ENCODE measurements at places on chromosomes 6 and 20.
A peak's percentile ranks its signal among the peaks of the same experiment; 100 is the strongest.

DNA sequence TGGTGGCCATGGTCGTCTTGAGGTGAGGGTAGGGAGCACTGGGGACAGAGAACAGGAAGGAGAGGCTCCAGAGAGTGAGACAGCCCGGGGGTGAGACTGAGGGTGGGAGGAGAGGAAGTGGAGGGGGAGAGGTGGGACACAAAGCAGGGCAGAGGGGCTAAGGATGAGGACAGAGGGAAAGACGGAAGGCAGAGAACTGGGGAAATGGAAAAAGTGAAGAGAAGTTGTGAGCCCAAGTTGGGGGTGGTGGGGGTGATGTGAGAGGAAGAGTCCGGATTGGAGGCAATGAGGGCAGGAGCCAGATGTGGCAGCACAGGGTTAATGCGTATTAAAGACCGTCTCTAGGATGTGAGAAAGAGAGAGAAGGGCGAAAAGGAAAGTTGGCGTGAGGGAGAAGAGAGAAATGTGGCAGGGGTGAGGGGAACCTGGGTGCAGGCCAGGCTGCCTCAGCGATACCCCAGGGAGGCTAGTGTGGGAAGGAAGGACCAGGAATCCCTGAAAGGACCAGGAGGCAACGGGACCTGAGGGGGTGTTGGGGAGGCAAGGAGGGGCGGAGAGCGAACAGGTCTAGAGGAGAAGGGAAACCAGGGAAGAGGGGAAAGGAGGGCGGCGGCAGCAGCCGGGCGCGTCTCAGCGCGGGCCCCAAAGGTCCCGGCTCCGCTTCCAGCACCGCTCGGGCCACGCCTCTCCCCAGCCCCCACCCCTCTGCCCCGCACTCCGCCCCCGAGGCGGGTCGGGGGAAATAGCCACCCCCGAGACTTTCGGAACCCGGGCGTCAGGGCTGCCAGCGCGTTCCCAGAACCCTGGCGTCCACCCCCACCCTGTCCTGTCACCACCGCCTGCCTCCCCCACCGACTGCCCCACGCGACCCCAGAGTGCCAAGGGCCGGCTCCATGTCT lies at the start of gene PPP1R18:
Gene PPP1R18 (minus strand): TSS at position 637 of the 899 bp plus-strand sequence. CDS start 627 bp downstream, at position 10.
- peak; percentile 47 for DNase-seq

DNA sequence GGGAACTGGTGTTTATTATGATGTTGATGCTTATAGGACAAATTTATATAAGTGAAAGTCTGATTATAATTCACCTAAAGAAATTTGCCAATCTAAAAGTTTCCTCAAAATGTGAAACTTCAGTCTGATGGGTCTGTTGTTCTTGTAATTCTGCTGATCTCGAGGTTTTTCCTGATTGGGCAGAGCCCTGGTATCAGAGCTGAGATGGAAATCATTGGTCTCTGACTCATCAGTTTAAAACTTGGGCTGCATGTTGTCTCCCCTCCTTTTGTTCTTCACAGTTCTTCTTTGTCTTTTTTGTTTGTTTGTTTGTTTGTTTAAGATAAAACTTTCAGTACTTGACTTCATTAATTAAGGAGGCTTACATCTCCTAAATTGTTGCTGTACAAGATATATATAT lies 5.9 kb downstream of the SMAP1 start:
- no peak for DNase-seq

GRCh38 chr20:61865353-61865752 lies 200.3 kb downstream of the TAF4 start:
- DNase-seq = no peak

DNA sequence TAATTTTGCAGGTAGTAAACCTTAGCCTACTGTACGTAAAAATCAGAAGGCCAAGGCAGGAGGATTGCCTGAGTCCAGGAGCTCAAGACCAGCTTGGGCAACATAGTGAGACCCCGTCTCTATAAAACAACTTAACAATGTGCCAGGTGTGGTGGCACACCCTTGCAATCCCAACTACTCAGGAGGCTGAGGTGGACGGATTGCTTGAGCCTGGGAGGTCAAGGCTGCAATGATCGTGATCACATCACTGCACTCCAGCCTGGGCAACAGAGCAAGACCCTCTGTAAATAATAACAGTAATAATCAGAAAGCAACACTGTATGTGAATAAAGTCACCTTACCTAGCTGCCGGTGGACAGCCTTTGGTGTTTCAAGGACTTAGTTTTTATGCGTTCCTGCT lies 48.9 kb downstream of the MTHFD1L start:
- DNase-seq = no peak

DNA sequence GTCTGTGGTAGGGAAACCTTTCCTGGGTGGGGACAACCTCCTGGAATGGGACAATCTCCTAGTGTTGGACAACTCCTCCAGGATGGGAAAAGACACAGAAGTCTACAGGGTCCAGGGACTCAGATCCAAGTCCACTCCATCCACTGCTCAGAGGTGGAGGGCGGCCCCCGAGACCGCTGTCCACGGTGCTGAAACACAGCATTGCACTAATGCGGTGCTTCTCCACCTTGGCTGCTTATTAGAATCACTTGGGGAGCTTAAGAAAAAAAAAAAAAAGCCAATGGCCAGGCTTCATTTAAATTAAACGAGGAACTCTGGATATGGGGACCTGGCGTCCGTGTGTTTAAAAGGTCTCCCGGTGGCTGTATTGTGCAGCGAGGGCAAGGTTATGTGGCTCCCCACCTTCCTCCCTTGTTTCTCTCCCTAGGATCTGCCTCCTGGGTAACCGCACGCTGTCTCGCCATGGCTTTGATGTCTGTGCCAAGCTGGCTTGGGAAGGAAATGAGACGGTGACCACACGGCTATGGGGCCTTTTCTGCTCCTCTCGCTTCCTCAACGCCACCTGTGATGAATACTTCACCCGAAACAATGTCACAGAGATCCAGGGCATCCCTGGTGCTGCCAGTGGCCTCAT lies 12.0 kb downstream of the SLC12A5 start:
- no peak for DNase-seq

DNA sequence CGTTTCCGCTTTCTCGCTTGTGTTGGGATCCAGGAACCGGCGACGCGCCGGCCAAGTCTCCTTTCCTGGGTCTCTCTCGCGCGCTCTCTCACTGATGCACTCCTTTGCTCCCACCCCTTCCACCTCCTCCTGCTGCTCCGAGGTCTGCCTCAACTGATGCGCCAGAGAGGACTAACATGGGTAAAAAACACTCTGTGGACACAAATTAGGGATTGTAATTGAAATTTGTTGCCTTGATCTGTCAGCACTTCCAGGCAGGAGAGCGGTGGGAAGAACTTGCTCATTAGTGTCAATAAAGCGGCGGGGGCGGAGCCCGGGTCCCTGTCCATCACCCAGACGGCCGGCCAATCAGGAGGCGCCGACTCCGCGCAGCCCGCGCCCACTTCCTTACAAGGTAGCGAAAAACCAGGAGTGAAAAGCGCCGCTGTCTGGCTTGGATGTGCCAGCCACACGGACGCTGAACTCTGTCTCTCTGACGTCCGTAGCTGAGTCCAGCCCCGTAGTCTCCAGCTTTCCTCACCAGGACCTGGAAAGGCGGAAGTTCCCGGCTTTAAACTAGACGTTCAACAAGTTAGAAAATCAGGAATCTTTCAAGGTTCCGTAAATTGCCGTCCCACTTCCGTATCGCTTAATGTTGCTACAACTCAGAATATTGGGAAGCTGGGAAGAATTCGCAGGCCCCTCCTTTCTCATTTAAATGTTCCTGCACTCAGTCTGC lies at the start of gene TBX18:
Gene TBX18 (minus strand): TSS at position 267 of the 718 bp plus-strand sequence. CDS start 417 bp downstream, outside the sequence.
- peak; percentile 7 for DNase-seq

GRCh38 chr6:79196912-79197311 lies 37.6 kb downstream of the HMGN3 start:
- no peak for DNase-seq

GRCh38 chr6:113936093-113936934 lies 34.6 kb downstream of the HDAC2 start:
- DNase-seq = no peak

DNA sequence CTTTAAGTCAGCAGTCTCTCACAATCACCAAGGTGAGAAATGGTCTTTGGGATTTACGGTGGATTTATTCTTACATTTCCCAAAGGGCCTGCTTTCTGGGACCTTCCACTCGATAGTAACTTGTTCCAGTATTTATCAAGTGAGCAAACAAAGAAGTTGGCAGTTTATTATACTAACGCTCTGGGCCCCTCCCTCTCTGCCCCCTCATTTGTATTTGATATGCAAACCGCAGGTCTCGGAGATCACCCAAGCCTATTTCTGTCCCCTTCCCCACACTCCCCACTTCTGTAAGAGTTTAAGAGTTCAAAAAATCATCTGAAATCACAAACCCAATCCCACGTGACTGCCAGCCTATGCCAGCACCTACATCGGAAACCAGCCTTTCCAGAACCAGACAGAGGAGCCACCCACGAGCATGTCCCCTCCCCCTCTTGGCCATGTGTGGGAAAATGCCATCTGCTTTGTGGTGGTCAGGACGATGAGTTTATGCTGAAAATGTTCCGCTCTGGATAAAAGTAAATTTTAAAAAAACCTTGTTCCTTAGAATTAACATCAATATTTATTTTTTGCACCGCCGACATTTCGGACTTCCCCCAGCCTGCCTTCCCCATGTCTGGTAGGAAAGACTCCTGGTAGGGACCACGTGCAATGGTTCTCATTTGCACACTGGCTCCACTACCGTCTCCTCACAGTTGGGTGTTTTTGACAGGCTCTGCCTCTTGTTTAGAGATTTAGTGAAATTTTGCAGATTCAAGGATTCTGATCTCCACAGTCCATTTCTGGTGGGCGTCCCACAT lies 281.0 kb downstream of the TFAP2C start:
- no peak for DNase-seq

GRCh38 chr6:39956936-39957335 lies 22.7 kb upstream of the MOCS1 start:
- no peak for DNase-seq

DNA sequence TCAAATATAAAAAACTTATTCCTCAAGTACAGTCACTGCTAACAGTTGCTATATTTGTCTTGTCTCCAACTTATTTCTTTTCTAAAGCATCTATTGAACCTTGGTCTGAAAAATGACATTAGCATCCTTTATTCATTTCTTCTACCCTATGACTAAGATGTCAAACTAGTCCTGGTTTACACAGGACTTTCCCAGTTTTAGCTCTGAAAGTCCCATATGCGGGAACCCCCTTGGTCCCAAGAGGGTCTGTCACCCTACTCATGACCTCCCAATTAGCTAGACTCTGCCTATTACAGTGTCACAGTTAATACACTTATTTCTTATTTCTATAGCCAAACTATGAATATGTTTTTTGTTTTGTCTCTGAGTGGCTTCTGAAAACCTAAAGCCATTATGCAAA lies 37.1 kb downstream of the PLEKHG1 start:
- DNase-seq = no peak

DNA sequence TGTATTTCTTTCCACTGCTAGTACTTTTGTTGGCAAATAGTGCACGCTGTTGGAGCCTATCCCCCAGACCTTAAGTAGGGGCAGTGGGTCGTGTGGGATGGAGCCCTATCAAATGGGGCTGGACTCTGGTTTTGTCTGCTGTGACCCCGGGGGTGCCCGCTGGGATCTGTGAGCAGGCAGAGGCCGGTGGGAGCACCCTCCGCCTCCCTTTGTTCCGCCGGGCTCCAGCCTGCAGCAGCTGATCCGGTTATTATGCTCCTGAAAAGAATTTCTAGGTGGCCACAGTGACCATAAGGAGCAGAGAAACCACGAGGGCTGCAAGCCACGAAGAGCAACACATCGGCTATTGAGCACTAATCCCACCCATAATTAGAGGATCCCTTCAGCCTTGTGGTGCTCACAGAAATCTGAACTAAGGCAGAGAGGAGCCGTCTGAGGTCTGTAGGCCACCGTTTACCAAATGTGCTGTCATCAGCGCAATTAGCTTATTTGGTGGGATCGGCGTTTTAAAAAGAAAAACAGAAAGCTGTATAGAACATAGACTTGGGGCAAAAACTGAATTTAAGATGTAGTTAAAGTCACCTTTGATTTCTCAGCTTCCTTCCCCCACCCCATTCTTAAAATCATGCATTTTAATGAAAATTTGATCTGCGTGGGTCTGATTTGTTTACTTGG lies 598.3 kb upstream of the JAG1 start:
- DNase-seq = no peak

- no peak for DNase-seq
These were observed 58.2 kb downstream of the ZNF831 start for GRCh38 chr20:59221707-59222252.

- DNase-seq = no peak
These were observed 143.4 kb downstream of the DHX35 start for GRCh38 chr20:39105551-39105950.

- no peak for DNase-seq
These were observed 54.8 kb downstream of the GPX5 start for GRCh38 chr6:28580475-28580874.

DNA sequence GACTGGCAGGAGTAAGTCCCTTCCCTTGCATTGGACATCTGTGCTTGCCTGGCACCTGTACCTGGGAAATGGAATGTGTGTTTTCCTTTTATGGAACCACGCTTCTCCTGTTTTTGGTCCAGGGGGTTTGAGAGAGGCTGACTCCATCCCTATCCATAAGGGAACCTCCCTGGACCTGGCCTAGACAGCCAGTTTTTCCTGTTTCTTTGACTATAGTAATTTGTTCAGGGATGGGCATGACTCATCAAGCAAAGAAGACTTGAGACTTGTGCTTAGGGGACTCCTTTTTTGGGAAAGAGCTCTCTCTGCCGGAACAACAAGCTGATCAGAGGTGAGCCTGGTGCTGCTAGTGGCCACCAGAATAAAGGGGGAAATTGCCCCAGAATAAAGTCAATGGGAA lies 393.8 kb downstream of the CDH26 start:
- no peak for DNase-seq

GRCh38 chr20:11952639-11953038 lies 34.9 kb downstream of the BTBD3 start:
- DNase-seq = no peak

- DNase-seq = no peak
These were observed 152.1 kb upstream of the STMND1 start for GRCh38 chr6:16949716-16950115.

DNA sequence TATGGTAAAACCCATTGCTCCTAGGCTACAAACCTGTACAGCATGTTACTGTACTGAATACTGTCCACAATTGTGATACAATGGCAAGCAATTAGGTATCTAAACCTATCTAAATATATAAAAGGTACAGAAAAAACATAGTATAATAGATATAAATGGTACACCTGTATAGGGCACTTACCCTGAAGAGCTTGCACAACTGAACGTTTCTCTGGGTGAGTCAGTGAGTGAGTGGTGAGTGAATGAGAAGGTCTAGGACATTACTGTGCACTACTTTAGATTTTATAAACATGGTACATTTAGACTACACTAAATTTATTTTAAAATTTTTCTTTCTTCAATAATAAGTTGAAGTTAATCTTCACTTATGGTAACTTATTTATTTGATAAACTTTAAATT lies 119.9 kb upstream of the CEP85L start:
- DNase-seq = no peak

DNA sequence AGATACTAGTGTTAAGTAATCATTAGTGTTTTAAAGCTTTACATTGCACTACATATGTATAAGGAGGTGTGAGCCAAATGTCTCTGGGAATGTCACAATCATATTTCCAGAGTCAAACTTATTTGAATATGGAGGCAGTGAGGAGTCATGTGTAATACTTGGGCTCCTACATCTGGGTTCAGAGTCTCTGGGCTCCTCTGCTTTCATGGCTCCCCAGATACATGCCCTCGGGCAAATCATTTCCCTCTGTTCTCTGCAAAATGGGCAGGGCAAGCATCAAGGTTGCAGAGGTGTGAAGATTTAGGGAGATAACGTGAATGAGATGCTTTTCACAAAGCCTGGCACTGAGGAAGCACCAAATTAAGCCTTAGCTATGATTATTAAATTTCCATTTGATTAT lies 138.3 kb upstream of the SGK1 start:
- no peak for DNase-seq

GRCh38 chr20:11591965-11592364 lies 325.7 kb upstream of the BTBD3 start:
- DNase-seq = no peak

GRCh38 chr6:37201726-37202125 lies 31.8 kb downstream of the PIM1 start:
- DNase-seq = no peak

Measured in hippocampal formation (tissue), 2 donors.